ENCODE measurements at places on chromosomes 2 and 18.

DNA sequence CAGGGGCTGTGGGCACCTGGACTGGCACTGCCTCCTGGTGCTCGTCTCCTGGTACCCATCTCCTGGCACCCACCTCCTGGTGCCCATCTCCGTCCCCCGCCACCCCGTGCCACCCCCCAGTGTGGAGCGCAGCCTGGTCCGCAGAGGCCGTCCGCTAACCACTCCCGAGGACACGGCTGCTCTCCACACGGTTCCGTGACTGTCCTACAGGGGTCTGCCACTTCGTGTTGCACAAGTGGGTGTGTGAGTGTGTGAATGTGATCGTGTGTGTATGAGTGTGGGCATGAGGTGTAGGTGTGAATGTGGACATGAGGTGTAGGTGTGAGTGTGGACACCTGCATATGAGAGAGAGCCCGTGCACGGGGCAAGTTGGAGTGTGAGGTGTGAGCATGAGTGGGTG is 119.4 kb upstream of the HS6ST1 start:
- DNase-seq = no peak

DNA sequence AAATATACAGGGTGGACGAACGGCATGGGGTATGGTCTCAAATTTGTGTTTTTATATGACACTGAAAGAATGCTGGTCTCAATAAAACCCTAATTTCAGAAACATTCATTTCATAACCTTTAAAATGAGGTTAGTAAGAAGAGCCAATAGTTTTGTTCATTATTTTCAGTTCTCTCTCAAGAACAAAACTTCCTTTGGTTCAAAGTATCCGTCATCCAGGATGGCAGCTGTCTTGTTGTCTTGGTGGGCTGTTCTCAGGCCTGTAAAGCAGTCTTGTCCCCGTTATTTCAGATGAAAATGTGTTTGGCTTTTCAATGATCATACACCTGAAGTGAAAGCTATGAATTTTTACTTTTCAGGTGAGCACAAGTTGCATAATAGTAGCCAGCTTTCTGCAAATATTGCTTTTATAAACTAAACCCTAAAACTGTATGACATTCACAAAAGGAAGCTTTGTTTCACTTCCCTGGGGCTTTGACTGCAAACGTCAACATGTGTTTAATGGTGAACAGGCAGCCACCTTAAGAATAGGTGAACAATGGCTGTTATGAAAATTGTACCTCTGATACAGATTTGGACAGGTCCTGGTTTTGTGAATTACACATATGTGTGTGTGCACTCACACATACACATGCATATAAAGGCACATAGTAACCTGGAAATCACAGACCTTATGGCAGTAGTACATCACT is 2.6 kb downstream of the IL18RAP start:
- DNase-seq = no peak

- DNase-seq = no peak
These were observed 57.2 kb upstream of the LYPD6B start for GRCh38 chr2:148981324-148981723.

- no peak for DNase-seq
These were observed 88.1 kb downstream of the VSNL1 start for GRCh38 chr2:17628349-17629261.

- peak; percentile 46 for DNase-seq
These were observed 210.0 kb downstream of the RBM43 start for GRCh38 chr2:151051574-151052220.

DNA sequence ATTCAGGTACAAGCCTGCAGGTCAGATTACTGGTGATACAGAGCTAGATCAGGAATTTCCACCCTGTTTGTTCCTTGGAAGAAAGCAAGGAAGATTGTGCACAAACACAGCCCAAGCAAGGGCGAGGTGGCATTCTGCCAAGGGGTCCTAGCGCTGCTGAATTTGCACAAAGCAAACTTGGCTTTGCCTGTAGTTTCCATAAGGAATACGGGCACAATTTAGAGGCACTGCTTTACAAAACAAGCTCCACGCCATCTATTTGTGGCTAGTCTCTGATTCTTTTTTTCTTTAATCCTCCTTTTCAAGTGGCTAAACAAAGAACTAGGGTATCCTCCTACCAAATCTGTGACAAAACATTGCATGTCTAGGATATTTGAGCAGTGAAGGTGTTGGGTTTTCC is 195.5 kb upstream of the ACVR2A start:
- DNase-seq = no peak

- DNase-seq = no peak
These were observed 7.3 kb downstream of the MMADHC start for GRCh38 chr2:149579972-149580882.

- DNase-seq = no peak
These were observed 27.8 kb upstream of the NETO1 start for GRCh38 chr18:72895548-72895947.

- no peak for DNase-seq
These were observed 20.6 kb upstream of the WIPF1 start for GRCh38 chr2:174618179-174618578.

DNA sequence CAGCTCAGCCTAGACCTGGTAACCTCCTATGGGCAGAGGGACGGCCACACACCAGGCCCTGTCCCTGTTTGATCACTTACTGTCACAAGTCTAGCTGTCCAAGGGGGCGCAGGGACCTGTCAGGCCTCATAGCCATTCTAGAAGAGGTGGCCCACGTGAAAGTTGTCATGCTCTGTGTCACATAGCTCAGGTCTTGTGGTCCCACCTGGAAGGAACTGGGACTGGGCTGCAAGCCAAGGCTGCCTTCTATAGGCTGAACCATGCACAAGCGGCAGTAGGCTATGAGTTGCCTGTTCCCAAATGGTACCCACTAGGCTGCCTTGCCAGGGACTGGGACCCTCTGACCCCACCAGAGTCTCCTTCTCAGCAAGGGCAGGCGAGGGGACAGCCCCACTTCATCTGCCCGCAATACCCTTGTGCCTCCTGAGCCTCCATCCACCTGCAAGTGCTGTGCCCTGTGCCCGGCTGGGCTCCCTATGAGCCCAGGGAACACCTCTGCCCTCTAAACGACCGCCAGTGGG is 177.5 kb downstream of the ANAPC1 start:
- no peak for DNase-seq

DNA sequence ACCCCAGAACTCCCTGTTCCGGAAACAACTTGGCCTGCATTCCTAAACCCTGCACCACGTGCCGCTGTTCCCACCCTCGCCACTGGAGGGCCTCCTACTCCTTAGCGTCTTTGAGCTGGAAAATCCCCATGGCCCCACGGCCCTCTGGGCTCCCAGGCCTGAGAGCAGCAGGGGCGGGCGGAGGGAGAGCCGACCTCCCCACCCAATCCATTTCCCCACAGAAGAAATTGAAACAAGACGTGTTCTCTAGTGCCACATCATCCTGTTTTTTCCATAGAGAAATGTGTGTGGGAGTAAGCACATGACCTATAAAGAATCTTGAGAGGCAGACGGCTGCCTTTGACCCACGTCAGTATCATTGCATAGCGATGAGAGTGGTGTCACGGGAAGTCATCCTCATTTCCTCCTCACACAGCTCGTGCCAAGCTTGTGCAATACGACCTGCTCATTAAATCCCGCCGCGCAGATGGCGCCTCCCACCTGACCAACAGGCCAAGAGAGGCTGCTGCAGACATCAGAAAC is 79.2 kb downstream of the LAMA1 start:
- peak; percentile 73 for DNase-seq

DNA sequence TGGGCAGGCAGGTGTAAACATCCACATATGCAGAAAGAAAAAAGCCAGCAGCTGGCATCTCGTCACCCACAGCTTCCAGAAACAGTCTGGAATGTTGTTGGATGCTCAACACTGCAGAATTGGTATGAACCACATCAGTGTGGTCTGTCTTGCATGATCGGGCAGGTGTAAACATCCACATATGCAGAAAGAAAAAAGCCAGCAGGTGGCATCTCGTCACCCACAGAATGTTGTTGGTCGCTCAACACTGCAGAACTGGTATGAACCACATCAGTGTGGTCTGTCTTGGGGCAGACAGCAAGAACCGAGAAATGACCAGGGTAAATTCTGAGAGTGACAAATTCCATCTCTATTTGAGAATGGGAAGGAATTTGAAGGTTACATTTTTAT is 39.6 kb downstream of the DOCK10 start:
- no peak for DNase-seq

GRCh38 chr2:219556413-219556812 is 12.6 kb downstream of the TMEM198 start:
- no peak for DNase-seq

GRCh38 chr2:27807476-27807875 is 36.0 kb downstream of the MRPL33 start:
- no peak for DNase-seq

DNA sequence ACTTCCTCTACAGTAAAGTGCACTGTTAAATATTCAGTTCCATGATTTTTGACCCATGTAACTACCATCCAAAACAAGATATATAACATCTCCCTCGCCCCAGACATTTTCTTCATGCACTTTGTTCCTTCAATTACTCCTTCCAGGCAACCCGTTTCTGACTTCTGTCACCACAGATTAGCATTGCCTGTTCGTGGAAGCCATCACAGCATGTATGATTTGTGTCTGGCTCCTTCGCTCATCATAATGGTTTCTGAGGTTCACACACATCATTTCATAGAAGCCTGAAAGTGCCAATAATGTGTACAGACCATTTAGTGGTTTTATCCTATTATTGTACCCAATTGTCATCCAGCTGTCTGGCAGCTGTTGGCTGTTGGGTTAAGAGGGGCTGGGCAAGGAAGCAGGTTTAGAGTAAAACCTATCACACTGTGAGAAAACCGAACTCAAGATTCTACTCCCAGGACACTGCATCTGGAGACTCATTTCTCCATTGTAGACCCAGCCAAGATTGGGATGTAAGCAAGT is 16.1 kb downstream of the ARHGAP28 start:
- DNase-seq = no peak

Data from inflammatory macrophage (primary cell).